ENCODE measurements at places on chromosomes 7 and 10. TPM values are rescaled to one million over a fixed set of nuclear protein-coding genes. Genes with fewer than 3 reads are reported as not detected.

The MRLN gene
- total RNA-seq: not detected

The MOGAT3 gene
- total RNA-seq: not detected

The ADCY1 gene
- total RNA-seq: 0.51 TPM

The LIPN gene
- total RNA-seq: not detected

DNA sequence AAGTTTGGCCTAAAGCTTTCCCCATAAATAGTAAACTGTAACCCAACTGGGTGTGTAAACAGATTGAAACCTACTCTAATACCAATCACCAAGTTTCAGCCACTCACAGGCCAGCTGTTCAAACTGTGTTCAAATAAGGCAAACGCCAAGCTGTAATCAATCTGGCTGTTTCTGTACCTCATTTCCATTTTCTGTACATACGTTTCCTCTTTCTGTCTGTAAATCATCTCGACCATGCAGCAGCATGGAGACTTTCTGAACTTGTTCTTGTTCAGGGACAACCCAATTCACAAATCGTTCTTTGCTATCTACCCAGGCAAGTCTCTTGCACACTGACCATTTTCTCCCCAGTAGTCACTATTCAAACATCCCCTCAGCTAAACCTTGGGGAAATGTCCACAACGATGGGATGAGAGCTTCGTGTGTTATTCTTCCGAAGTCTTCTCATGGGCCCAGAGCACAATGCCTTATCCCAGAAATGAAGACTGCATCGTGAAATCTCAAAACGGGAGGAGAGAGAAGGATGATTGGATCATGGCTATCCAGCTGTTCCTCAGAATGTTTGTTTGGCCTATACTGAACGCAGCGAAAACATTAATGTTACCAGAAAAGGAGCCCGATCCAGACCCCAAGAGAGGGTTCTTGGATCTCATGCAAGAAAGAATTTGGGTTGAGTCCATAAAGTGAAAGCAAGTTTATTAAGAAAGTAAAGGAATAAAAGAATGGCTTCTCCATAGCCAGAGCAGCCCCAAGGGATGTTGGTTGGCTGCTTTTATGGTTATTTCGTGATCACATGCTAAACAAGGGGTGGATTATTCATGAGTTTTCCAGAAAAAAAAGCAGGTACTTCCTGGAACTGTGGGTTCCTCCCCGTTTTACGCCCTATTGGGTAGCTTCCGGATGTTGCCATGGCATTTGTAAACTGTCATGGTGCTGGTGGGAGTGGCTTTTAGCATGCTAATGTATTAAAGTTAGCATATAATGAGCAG, 86.2 kb downstream of the SLC16A9 start:
- DNase-seq: no peak

DNA sequence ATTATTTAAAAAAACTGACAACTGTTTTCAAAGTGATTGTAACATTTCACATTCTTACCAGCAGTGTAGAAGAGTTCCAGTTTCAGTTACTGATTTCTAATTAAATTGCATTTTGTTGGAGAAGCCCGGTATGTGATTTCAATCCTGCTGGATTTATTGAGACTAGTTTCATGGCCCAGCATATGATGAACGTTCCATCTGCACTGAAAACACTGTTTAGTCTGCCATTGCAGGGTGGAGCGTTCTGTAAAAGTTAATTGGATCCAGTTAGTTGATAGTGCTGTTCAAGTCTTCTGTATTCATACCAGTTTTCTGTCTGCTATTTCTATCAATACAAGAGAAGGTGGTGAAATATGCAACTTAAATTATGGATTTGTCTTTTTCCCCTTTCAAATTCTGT, 37.3 kb upstream of the CCNY start:
- DNase-seq: no peak

DNA sequence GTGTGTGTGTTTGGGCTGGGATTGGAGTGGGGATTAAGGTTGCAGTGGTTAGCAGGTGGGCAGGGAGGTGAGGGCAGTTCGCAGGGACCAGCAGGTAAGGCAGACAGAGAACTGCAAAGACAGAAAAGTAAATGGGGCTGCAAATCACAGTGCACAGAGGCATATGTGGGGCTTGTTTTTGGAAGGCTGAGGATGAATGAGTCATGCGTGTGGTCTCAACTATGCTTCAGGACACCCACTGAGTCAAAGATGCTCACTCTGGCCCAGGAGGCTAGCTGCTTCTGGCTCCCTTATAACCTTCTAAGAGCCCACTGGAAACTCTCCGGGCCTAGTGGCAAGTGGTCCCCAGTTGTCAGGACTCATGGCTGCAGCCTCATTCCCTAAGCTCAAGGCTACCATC, 118.2 kb downstream of the ZNF248 start:
- DNase-seq: no peak
